ENCODE measurements at places on chromosomes 11 and 22.
A peak's percentile ranks its signal among the peaks of the same experiment; 100 is the strongest.

DNA sequence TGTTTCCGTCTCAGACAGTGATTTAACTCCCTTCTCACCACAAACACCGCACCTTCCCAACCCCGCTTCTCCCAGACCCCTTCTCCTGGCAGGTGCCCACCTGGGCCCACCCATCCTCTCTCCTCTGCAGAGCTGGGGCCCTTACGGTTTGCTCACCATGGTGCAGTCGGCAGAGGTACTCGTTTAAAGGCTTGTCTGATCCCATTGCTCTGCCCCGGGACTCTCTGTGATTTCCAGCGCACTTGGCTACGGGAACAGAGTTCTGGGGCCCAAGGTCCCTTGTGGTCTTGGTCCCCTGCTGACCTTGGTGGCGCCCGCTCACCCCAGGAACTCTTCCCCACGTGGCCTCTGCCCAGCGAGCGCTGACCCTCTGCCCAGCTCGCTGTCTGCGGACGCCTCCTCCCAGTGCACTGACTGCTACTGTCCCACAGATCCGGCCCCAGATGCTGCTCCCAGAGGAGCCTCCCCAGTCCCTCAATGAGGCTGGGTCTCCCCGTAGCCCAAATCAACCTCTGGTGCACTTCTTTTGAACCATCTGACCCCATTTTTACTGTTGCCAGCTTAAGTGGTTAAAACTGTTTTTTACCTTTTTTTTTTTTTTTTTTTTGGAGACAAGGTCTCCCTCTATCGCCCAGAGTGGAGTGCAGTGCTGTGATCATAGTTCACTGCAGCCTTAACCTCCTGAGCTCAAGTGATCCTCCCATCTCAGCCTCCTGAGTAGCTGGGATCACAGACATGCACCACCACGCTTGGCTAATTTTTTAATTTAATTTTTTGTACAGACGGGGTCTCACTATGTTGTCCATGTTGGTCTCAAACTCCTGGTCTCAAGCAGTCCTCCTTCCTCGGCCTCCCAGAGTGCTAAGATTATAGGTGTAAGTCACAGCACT is 21.3 kb upstream of the CTSD start:
- no peak for DNase-seq

DNA sequence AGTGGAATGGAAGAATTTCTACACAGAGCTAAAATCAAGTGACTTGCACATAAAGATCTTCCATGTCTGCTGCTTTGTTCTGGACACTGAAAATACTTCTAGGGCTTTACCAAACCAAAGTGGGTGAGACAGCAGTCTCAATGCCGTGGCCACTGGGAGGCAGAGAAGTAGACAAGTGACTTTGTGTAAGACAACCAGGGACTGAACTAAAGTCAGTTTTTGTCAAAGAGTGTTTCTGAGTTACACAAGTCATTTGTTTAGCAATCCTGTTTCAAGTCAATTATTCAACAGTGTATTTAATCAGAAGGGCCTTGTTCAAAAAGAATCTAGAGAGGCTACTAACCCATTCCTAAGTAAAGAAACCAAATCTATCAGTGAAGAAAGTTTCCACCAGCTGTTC is 46.6 kb downstream of the TCP11L1 start:
- no peak for DNase-seq

GRCh38 chr11:86537541-86538222 is 134.7 kb downstream of the ME3 start:
- DNase-seq: no peak

- no peak for DNase-seq
Measured at GRCh38 chr22:17733466-17733865, 40.8 kb downstream of the BID start.

DNA sequence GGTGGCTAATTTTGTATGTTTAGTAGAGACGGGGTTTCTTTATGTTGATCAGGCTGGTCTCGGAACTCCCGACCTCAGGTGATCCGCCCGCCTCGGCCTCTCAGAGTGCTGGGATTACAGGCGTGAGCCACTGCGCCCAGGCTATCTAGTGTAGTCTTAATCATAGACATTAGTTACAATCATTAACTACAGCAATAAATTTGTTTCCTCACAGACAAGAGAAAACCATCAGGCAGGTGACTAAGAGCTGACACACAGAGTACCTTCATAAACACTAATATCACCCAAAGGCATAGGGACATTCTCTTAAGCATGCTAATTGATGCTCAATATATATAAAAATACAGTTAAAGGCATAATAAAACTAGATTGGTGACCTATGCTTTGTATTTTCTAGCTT is 19.4 kb downstream of the SDHD start:
- DNase-seq: no peak

GRCh38 chr11:78472905-78473304 is 55.3 kb upstream of the GAB2 start:
- DNase-seq: no peak

GRCh38 chr11:65538915-65539743 is 14.2 kb downstream of the SCYL1 start:
- no peak for DNase-seq

GRCh38 chr22:24208012-24208749 is 26.9 kb downstream of the SUSD2 start:
- DNase-seq: no peak

DNA sequence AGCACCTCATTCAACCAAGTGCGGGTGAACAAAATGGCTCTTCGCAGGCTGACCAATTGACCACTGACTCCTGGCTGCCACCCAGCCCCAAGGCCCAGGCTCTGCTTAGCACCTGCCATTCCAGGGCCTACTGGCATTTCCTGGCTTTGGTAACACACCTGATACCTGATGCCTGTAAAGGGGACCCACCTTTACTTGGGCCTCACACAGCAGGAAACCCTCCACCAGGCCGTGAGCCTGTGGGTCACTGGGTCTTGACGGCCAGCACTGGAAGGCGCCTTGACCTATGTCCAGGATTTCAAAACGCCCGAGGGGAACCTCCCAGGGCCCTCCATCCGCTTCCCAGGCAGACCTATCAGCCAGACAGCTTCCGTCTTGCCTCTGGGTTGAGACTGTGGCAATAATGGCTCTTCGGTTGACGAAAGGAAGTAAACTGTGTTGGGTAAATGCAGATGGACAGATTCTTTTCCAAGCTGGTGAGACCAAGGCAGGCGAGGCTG is 16.8 kb upstream of the TMEM184B start:
- DNase-seq: no peak

GRCh38 chr11:73325036-73325981 is 17.2 kb downstream of the ARHGEF17 start:
- peak; percentile 58 for DNase-seq

GRCh38 chr11:106159836-106160235 is 82.4 kb downstream of the AASDHPPT start:
- DNase-seq: no peak

DNA sequence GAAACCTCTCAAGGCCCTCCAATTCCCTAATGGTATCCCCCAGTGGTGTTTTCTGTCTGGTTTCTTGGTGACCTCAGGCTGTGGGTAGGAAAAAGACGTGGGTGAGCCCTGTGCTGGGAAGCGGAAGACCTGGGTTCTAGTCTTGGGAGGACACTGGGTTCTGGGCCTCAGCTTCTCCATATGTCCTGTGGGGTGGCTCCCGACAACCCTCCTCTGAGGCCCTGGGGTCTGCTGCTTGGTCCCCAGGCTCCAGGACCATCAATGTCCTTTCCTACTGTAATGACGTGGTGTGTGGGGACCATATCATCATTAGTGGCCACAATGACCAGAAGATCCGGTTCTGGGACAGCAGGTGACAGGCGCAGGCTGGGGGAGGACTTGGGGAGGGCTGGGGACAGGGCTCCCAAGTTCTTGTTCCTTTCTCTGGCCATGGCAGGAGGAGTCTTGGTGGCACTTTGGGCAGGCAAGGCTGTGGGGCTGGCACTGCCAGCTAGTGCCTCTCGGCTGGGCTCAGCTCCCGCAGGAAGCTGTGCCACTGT is 12.8 kb downstream of the ATG16L2 start:
- DNase-seq: no peak

DNA sequence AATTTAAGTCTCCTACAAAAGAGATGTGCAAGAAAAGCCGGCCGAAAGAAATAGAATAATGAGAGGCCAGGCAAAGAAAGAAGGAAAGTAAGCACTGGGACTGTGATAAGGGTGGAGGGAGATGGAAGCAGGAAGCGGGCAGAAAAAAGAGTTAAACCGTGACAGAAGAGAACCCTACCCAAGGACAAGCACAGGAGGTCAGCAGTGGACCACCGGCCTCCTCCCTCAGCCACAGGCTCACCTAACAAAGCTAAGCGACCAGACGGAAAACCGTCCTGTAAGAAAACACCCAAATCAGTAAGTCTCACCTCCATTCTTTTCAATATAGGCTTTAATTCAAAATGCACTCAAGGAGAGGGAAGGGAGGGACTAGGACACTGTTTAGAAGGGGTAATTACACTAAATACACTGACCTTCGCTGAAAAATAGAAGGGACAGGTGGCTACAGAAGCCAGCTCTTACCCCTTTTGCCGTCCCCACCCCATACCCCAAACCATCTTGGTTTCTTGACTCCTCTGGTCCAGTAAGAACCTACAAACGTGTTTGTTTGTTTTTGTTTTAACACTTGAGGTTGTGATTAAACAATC is 1.9 kb downstream of the FAM181B start:
- no peak for DNase-seq

- DNase-seq: no peak
Measured at GRCh38 chr11:45258982-45259530, 27.1 kb downstream of the SYT13 start.

DNA sequence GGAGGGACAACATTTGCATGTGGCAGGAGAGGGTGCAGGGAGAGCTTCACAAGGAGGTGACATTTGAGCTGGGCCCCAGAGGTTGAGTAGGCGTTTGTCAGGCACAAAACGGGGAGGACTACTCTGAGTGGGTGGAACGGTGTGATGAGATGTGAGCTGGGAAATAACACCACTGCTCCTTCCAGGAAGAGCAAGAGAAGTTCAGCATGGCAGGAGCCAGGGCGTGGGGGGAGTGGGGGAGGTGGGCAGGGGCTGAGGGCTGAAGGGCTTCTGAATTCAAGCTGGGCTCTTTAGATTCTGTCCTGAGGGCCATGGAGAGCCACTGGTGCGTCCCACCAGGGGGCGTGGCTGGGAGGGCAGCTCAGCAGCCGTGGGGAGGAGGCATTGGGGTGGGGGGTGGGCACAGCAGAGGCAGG is 54.2 kb downstream of the OTOG start:
- no peak for DNase-seq

GRCh38 chr11:110196884-110197420 is 99.5 kb downstream of the RDX start:
- no peak for DNase-seq

- no peak for DNase-seq
Measured at GRCh38 chr11:132643239-132643638, 889.1 kb downstream of the OPCML start.

GRCh38 chr11:112320668-112321067 is 60.0 kb upstream of the PLET1 start:
- peak; percentile 84 for DNase-seq

- no peak for DNase-seq
Measured at GRCh38 chr11:130052567-130052966, 17.1 kb upstream of the APLP2 start.

DNA sequence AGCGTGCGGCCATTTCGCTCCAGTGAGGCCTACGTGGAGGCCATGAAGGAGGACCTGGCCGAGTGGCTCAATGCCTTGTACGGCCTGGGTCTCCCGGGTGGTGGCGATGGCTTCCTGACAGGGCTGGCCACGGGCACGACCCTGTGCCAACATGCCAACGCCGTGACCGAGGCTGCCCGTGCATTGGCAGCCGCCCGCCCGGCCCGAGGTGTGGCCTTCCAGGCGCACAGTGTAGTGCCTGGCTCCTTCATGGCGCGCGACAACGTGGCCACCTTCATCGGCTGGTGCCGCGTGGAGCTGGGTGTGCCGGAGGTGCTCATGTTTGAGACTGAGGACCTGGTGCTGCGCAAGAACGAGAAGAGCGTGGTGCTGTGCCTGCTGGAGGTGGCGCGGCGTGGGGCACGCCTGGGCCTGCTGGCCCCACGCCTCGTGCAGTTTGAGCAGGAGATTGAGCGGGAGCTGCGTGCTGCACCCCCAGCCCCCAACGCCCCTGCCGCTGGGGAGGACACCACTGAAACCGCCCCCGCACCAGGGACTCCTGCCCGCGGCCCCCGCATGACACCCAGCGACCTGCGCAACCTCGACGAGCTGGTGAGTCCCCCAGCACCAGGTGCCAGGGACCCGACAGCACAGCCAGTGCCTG is 1.8 kb downstream of the GAS2L1 start:
- no peak for DNase-seq

DNA sequence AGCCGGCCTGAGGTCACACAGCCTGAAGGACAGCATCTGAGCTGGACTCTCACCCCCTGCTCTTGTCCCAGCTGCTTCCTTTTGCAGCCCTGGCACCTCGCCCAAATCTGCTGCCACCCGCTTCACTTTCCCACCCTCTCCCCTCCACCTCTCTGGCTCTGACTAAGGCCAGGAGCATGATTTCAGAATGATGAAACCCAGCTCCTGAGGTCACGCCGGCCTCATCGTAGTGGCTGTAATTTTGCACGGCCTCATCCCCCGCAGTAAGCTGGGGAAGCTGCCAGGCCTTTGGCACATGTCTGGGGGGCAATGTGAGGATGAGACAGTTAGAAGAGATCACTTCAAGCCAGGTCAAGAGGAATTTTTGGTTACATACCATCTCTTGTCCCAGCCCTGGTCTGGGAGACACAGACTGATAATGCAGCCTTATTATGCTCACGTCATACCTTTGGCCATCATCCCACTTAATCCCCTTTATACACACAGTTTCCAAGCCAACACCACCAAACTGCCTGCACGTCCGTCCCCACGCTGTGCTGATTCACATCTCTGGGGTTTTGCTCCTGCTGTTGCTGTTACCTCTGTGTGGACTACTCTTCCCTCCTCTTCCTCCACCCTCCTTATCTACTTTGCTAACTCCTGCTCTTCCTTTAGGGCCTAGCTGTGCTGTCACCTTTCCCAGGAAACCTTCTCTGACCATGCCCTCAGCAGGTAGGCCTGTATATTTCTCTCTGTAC is 58.1 kb downstream of the CHRDL2 start:
- DNase-seq: peak; percentile 57

DNA sequence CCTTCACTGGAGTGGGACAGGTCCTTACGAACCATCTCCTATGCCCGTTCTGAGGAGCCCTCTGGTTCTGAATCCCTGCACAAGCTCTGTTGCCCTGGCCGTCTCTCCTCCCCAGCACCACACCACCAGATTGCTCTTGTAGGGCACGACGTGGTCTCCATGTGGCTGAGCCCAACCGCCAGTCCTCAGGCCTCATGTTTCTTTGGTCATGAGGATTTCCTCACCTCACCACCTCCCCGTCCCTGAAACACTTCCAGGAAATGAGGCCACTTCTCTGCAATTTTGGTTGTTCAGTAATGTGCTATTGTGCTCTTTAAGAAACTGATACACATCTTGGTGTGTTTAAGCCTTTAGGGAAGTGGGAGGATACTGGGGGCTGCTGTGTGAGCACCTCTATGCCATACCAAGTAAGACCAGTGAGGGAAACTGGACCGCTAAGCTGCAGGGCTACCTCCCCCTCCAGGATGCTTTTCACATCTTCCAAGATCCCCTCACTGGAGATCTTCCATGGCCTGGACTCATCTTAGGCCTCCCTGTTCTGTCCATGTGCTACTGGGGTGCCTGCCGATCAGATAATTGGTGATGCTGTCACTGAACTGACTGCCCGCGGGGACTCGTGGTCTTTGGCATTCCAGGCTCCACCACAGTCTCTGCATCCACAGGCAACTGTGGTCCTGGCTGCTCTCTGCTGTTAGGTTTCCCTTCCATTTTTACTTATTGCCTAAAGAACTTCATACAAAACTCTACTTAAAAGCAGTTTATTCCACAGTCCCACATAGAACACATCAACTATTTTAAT is 21.9 kb downstream of the DRICH1 start:
- no peak for DNase-seq

- DNase-seq: peak; percentile 46
Measured at GRCh38 chr22:47200273-47201051, 438.0 kb downstream of the TBC1D22A start.
